ENCODE measurements at places on chromosomes 3 and 15.

- no peak for DNase-seq
These were observed 99.6 kb downstream of the SHQ1 start for GRCh38 chr3:72748659-72749058.

GRCh38 chr3:172082269-172082668, 42.9 kb downstream of the FNDC3B start:
- DNase-seq: peak; percentile 97

- no peak for DNase-seq
These were observed 7.5 kb downstream of the CMTM7 start for GRCh38 chr3:32399030-32399620.

DNA sequence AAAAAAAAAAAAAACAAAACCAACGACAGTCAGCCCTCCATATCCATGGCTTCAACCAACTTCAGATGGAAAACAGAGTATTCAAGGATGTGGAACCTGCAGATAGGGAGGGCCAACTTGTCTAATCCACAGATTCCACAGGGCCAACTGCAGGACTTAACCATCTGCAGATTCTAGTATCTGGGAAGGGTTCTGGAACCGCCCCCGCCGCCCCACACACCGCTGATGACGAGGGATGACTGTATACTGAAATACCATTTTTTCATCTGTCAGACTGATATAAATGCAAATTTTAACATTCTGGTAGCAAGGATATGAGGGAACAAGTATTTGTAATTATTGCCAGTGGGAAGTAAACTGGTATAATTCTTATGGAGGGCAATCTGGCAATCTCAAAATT, 29.5 kb downstream of the ADPGK start:
- DNase-seq: no peak
